ENCODE measurements at places on chromosomes 1 and 21. TPM values are rescaled to one million over a fixed set of nuclear protein-coding genes. Genes with fewer than 3 reads are reported as not detected.

DNA sequence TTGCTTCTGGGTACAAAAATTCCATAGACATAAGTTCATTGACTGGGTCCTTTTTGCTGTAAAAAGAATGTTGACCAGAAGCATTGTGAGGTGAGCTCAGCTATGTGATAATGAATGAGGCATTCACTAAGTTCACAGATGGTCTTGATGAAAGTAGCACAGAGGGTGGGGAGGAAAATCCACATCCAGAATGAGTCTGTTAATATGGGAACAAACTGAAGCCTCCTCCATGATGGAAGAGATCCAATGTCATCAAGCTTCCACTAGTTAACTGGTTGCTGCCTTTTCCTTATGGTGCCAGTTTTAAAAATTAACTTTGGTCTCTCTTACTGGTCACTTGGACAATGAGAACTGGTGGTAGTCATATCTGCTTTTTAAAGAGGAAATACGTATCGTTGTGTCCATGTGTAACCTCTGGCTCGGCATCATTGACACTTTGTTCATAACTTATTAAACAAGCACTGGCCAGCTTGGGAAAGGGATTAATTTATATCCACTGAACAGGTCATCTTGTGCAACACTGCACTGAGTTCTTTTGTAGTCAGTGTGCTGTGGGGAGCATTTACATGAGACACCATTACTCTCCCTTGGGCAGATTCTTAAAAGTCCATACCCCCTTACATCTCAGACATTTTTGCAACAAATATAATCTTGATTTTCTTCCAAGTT is 88.6 kb downstream of the ADAMTS1 start:
- DNase-seq: no peak

GRCh38 chr1:212914789-212915188 is 35.6 kb upstream of the VASH2 start:
- no peak for DNase-seq

- no peak for DNase-seq
Observed at GRCh38 chr1:90074137-90074536, 79.2 kb downstream of the ZNF326 start.

DNA sequence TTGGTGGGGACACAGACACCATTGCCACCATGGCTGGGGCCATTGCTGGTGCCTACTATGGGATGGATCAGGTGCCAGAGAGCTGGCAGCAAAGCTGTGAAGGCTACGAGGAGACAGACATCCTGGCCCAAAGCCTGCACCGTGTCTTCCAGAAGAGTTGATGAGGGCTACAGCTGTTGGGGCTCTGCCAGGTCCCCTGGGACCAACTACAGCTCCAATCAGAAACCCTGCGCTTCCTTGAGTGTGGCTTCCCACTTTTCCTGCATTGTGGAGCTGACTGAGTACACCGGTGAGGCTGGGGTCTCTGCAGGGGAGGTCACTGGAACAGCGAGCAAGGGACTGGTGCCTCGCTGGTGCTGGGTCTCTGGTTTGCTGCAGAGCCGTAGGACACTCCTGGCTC is 4.5 kb downstream of the ADPRS start:
- DNase-seq: no peak

DNA sequence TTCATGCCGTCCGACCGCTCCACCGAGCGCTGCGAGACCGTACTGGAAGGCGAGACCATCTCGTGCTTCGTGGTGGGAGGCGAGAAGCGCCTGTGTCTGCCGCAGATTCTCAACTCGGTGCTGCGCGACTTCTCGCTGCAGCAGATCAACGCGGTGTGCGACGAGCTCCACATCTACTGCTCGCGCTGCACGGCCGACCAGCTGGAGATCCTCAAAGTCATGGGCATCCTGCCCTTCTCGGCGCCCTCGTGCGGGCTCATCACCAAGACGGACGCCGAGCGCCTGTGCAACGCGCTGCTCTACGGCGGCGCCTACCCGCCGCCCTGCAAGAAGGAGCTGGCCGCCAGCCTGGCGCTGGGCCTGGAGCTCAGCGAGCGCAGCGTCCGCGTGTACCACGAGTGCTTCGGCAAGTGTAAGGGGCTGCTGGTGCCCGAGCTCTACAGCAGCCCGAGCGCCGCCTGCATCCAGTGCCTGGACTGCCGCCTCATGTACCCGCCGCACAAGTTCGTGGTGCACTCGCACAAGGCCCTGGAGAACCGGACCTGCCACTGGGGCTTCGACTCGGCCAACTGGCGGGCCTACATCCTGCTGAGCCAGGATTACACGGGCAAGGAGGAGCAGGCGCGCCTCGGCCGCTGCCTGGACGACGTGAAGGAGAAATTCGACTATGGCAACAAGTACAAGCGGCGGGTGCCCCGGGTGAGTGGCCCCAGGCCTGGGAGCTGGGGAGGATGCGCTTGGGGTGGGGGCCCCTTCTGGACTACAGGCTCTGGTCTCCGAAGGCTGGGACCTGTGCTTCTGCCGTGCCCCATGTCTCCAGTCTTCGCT is 1.1 kb downstream of the SKI start:
- DNase-seq: peak; percentile 93

- peak; percentile 58 for DNase-seq
Observed at GRCh38 chr1:168469690-168470089, 74.1 kb downstream of the XCL2 start.

DNA sequence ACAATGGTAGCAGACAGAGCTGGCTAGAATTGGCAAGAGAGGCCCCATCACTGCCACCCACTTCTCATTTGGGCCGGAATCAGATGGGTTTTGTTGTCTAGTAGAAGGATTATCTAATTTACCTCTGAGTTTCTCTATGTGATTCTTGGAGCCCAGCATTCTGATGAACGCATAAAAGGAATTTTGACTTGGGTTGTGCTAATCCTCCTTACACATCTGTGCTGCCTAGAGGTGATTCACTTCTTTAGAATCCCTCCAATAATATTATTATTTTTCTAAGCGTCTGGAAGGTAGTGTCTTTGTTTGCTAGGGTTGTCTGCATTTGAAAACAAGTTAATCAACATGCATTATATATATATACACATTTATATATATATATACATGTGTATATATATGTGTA is 118.1 kb downstream of the RUNX1 start:
- no peak for DNase-seq

- peak; percentile 85 for DNase-seq
Observed at GRCh38 chr1:157154940-157155514, 16.8 kb upstream of the ETV3 start.

DNA sequence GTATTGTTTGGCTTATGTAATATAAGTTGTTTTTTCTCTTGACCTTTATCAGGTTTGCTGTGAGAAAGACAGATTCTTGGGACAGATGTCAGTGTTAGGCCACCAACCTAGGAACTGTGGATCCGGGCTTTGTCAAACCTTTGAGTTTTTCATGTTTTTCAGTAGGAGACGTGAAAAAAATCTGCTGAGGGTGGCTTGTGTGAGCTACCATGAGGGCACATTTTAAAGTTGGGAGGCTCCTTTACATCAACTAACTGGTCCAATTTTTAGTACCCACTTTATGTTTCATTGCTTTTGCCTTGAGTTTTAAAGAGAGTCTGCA is 801 bp downstream of the RPS6KC1 start:
- DNase-seq: no peak

CCDC181 gene
- 3.1 TPM for total RNA-seq

TOE1 gene
- 8.8 TPM for total RNA-seq

Measured in upper lobe of left lung (tissue), 6 donors.